ENCODE measurements at places on chromosomes 1 and 21.

- no peak for DNase-seq
Observed at GRCh38 chr1:1826356-1827088, 48.3 kb upstream of the NADK start.

DNA sequence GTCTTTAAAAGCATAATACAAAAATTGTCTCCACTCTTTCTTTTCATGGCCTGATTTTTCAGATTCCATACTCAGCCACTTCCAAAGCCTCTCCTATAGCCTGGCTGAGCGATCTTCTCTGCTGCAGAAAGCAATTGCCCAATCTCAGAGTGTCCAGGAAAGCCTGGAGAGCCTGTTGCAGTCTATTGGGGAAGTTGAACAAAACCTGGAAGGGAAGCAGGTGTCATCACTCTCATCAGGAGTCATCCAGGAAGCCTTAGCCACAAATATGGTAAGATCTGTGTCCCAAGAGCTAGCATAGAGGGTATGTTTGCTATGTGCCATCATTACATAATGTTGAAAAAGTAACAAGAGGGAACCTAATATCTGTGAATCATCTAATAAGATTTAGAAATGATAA is 130.7 kb upstream of the BMP8A start:
- no peak for DNase-seq

DNA sequence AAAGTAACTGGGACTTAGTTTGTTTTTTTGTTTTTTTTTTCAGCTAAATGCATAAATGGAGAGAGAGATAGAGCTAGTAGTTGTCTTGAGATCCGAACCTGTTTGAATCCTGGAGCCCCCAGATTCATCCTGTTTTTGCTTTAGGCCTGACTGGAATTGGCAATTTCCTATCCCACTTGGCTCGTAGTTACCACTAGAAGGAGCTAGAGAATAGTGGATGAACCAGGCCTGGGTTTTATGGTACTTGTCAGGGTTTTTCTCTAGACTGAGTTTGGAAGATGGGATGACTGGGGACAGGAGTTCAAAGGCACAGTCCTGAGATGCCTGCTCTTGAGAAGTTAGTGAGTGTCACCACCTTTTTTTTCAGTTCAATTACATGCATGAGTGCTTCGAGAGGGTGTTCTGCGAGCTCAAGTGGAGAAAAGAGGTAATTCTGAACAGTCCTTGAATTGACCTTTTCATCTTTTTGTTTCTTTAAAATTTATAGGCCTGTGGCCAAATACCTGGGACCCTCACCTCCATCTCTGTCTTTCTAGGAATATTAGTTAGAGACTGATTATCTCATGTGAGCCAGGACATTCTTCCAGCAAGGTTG is 23.4 kb downstream of the CELF3 start:
- DNase-seq: no peak

GRCh38 chr1:53573931-53574330 is 114.7 kb downstream of the DMRTB1 start:
- DNase-seq: no peak

DNA sequence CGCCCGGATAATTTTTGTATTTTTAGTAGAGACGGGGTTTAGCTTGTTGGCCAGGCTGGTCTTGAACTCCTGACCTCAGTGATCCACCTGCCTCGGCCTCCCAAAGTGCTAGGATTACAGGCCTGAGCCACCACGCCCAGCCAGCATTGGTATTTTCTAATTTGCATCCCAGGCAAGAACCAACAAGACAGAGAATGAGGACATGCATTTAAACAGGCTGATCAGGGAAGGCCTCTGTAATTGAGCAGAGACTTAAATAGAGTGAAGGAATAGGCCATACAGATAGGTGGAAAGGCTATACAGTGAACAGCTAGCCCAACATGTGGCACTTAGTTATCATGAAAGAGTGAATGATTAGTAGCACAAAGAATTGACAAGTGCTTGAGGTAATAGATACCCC is 230.4 kb downstream of the SLC35F3 start:
- DNase-seq: no peak

DNA sequence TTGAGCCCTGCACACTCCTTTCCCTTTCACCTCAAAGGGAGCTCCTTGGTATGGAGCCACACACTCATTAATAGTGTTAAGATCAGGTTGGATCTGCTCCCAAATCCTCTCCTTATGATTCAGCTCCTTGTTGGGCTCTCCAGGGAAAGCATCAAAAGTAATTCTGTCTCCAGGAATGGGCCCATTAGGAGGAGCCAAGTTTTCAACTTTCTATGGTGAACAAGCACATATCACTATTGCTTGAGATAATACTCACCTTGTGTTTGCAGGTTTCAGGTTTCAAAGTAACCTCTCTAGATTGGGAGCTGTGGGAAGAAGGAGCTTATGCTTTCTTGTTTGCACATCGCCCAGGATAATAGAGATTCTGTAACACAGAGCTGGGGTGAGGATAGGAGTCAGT is 164.8 kb downstream of the TNFSF18 start:
- no peak for DNase-seq

- DNase-seq: no peak
Observed at GRCh38 chr1:226479474-226479873, 69.1 kb upstream of the STUM start.

- DNase-seq: no peak
Observed at GRCh38 chr1:213194383-213194782, 143.3 kb downstream of the RPS6KC1 start.

DNA sequence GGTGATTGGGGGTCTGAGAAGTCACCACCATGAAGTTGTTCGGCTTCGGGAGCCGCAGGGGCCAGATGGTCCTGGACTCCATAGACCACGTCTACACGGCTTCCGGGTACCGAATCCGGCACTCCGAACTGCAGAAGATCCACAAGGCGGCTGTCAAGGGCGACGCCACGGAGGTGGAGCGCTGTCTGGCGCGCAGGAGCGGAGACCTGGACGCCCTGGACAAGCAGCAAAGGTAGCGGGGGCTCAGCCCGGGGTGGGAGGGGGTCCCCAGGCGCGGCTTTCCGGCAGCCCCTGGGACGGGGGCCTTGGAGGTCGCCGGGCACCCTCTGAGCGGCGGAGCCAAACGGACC is 146.5 kb downstream of the LIPI start:
- no peak for DNase-seq

Data from GOT3 (cell line).